ENCODE measurements at places on chromosomes 3 and 15.

GRCh38 chr3:147915057-147915456 is 505.9 kb downstream of the ZIC1 start:
- no peaks in the 10 kb centered on the region for H3K27me3 ChIP-seq
- no peak for DNase-seq
- H3K36me3 ChIP-seq = no peaks in the 10 kb centered on the region
- no peak overlapping the region for H3K27ac ChIP-seq
- no peaks in the 10 kb centered on the region for H3K4me1 ChIP-seq

- DNase-seq = no peak
- no peak overlapping the region for H3K4me3 ChIP-seq
- H3K27me3 ChIP-seq = no peaks in the 10 kb centered on the region
- H3K4me1 ChIP-seq = peaks cover 9% of the 10 kb centered on the region
- H3K27ac ChIP-seq = no peak overlapping the region
Observed at GRCh38 chr15:80155001-80155377, 2.2 kb downstream of the FAH start.

DNA sequence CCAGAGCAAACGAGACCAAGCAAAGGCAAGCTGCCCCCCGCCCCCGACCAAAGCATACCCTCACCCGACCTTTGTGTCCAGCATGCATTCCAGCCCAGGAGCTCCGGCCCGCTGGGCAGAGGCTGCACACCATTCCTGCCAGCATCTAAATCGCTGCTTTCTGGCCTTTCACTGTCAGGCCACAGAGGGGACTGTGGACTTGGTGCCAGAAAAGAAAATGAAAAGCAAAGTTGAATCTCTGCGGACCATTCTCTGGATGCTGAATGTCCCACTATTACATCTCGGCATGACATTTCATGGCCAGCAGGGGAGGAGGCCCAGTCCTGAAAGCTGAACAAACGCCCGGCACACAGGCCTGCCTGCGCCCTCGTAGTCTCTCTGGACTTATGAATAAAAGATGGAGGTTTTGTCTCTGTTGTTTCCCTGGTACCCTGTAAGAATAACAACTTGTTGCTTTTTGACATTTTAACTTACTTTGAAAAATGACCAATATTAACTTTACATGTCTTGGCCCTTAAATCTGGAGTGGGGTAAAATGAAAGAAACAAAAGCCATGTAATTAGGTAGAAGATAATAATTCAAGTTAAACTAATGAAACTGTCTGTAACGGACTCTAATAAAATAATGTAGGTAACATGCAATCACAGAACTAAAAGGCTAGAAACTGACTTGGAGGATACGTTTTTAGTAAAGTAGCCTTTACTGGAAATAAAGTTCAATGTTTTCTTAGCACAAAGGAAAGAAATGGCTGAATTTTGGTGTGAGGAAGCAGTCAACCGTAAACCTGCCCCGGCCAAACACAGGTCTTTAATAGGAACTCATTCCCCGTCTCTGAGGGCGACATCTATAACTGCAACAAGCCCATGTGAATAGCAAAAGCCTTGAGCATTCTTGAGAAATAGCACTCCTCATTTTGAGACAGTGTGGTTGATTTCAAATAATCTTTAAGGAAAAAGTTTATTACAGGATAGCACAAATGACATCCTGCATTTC is 12.7 kb downstream of the IL17RD start:
- no peak overlapping the region for H3K4me3 ChIP-seq
- H3K27ac ChIP-seq = no peak overlapping the region
- no peaks in the 10 kb centered on the region for H3K4me1 ChIP-seq
- no peaks in the 10 kb centered on the region for H3K36me3 ChIP-seq
- H3K27me3 ChIP-seq = no peaks in the 10 kb centered on the region
- no peak for DNase-seq

- no peak overlapping the region for H3K4me3 ChIP-seq
- no peak for DNase-seq
- H3K4me1 ChIP-seq = no peaks in the 10 kb centered on the region
- no peaks in the 10 kb centered on the region for H3K36me3 ChIP-seq
- no peak overlapping the region for H3K27ac ChIP-seq
Observed at GRCh38 chr3:102299125-102299877, 135.5 kb upstream of the ZPLD1 start.

DNA sequence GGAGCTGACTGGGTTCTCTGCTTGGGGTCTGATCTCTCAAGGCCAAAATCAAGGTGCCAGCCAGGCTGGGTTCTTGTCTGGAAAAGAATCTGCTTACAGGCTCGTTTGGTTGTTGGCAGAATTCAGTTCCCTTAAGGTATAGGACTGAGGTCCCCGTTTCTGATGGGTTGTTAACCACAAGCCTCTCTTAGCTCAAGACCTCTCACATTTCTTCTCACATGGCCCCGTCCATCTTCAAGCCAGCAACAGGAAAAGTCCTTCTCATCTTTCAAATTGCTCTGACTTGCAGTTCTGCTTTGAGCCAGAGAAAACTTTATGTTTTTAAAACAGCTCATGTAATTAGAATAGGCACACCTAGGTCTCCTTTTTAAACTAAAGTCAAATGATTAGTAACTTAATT is 20.4 kb downstream of the UACA start:
- no peak overlapping the region for H3K27ac ChIP-seq
- H3K27me3 ChIP-seq = no peaks in the 10 kb centered on the region
- no peaks in the 10 kb centered on the region for H3K4me1 ChIP-seq
- H3K36me3 ChIP-seq = no peaks in the 10 kb centered on the region

DNA sequence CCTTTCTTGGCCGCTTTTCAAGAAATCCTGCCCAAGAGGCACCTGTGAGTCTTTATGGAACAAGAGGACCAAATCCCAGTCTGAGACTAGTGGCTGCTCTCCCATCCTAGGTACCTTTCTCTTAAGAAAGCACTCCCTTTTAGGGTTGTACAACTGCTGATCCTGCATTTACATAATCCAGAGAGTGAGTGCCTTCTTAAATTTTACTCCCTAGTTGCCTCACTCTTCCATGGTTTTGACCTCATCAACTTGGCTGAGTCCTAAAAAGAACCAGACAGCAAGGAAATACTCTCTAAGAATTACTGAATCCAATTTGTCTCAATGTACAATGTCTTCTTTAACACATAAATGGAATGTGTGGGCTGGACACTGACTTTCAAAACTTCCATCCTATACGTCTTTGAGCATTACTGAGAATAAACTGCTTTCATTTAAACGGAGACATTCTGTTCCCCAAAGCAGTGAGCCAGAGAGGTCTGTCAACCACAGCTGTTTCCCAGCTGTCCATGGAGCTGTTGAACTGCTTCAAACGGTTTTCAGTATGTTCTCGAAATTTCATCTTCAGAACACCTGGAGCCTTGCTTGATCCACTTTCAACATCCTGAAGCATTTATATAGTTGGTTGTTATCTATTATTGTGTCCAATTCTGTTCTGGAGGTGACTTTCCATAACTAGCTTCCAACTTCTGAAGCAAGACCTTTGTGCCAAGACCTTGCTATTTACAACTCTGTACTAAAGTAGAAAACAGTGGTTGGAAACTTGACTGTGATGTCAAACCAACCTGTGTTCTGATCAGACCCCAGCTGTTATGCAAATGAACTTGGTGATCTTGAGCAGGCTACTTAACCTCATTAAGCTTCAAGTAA is 179.1 kb downstream of the SLC9A9 start:
- H3K27me3 ChIP-seq = no peaks in the 10 kb centered on the region
- no peak overlapping the region for H3K27ac ChIP-seq
- DNase-seq = no peak
- H3K4me3 ChIP-seq = no peak overlapping the region
- no peaks in the 10 kb centered on the region for H3K36me3 ChIP-seq

DNA sequence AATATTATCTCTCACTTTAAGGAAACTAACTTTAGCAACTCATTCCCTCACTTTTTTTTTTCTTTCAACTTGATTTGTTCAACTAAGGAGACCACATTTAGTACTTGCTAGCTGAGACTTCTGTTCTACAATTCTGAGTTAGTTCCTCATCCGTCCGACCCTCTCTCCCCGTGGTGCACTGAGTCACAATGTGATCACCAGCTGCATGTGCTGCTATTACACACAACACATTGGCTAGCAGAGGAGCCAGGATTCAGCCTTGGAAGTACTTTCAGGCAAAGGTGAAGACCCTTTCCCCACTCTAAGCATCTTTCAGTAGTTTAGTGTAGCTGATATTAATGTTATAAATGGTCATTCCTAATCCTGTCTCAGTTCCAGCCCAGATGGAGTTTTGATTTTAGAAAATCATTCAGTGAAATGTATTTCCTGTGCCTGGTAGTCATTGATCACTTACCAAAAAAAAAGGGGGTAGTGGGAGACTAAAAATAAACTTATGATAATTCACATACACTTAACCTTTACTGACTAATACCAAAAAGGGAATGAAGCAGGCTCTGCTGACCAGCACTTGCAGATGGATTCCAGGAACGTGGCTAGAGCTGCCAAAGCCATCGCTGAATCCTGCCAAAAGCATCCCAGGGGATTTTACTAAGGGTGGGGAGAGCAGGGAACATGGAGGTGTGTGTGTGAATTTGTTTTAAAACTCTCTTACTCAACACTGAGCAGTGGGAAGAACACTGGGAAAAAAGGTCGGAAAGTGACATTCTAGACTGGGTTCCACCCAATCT is 424.8 kb downstream of the LPP start:
- no peak for DNase-seq
- no peaks in the 10 kb centered on the region for H3K27me3 ChIP-seq
- no peak overlapping the region for H3K4me3 ChIP-seq
- peaks cover 2% of the 10 kb centered on the region for H3K4me1 ChIP-seq
- H3K27ac ChIP-seq = no peak overlapping the region

Measured in effector memory CD4-positive, alpha-beta T cell (primary cell).